CMK (cell line): ENCODE measurements at places on chromosomes 16 and 17.

- no peak for DNase-seq
Observed at GRCh38 chr16:1493746-1494094, 560 bp downstream of the TELO2 start.

- DNase-seq, result no peak
Observed at GRCh38 chr16:86740298-86740697, 161.9 kb downstream of the FOXL1 start.

DNA sequence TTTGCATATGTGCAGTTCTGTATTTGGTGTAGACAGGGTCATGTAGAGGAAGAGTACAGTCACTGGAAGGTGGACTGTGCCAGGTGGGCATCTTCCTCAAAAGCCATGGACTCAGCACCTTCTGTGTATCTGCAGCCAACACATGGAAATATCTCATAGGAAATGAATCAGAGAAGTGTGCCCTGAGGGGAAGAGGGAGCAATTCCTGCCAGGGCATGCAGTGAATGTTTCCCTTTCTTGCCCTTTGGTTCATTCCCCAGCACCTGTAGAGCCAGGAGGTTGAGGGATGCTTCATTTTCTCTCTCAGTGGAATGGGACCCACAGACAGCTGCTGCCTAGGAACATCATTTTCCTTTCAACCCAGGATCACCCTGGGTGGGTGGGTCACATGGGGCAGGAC is 146.1 kb upstream of the HSBP1 start:
- no peak for DNase-seq

- DNase-seq, result no peak
Observed at GRCh38 chr17:31412511-31412910, 21.0 kb downstream of the RAB11FIP4 start.

GRCh38 chr16:85861095-85861825 is 37.7 kb upstream of the IRF8 start:
- DNase-seq, result no peak

DNA sequence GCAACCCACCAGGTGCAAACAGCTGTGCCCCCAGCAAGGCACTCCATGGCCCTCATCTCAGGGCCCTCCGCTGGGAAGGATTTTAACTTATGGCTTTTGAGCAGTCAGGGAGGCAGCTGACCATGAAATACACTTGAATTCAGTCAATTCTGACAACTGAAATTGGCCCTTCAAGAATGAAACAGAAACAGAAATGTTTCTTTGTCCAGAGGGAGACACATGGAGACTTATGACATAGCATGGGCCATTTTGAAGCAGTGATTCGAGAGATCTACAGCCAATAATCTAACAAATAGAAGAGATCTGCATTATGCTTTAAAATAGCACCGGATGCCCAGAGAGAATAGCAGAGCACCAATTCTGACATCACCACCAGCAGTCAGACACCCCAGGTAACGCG is 7.5 kb downstream of the CACNG1 start:
- DNase-seq, result no peak

DNA sequence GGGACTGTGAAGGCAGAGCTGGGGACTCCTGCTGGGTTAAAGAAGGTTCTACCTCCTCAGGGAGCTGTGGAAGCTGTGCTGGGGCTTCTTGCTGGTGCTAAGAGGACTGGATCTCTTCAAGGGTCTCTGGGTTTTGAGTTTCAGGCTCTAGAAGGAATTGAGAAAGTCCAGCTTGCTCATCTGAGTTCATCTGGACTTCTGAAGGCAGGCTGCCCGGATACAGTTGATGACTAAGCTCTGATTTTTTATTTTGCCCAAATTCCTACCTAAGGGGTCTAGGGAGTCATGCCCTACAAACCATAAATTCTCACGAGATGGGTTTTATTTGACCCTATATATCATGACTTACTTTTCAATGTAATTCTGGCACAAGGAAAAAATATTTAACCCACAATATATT is 46.8 kb upstream of the TMEM97 start:
- DNase-seq, result no peak

DNA sequence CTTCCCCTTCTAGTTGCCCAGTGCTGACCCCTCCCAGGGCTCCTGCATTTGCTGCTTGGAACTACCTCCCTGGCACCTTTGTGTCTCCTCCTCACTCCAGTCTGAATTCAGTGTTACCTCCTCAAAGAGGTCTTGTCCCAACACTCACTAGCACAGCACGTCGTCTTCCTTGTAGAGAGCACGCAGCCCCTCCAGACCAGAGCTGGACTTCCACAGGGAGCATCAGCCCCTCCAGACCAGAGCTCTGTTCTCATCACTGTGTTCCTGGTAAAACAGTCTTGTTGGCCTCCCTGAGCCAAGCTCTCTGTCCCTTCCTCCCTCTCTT is 27.8 kb upstream of the MGAT5B start:
- no peak for DNase-seq

- no peak for DNase-seq
Observed at GRCh38 chr17:76736349-76737081, 616 bp downstream of the SRSF2 start.

GRCh38 chr16:88971371-88972097 is 5.5 kb downstream of the CBFA2T3 start:
- DNase-seq, result no peak

DNA sequence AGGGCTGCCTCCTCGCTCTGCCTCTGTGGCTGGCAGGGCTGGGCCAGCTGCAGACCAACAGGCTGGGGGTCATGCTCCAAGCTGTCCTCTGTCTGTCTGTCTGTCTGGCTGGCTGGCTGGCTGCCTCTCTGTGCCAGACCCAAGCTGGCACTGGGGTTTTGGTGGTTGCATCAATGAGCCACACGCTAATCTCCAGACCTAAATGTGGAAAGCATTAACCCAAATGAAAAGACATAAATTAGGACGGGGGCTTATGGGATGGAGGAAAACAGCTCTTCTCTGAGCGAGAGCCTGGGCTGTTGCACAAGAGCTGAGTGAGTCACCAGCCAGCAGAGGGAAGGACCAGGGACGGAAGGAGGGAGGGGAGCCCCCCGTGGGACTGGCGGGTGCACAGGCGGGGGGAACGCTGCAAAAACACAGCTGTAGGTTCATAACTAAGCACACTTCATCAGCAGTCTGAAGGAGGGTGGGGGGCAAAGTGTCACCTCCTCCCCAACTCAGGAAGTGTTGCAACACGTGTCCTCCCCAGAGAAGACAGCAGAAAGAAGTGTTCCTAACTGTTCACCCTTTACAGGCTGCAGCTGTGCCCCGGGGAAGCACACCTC is 83.4 kb downstream of the GAS7 start:
- DNase-seq, result no peak

DNA sequence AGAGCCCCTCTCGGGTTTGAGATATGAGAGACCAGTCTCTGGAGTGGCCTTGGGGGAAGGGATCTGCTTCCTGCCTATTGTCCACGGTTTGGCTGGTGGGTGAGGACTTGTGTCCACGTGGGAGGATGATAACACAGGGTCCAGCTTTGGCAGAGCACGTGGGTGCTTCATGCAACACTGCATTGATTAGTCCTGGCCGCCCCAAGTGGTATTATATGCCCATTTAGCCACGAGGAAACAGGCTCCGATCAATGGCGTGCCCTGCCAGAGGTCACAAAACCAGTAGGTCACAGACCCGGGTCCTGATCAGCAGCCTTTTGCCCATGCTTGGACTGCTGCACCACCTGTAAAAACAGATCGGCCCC is 141.6 kb downstream of the RGS9 start:
- no peak for DNase-seq

- DNase-seq, result no peak
Observed at GRCh38 chr17:11682646-11683045, 84.4 kb downstream of the DNAH9 start.

DNA sequence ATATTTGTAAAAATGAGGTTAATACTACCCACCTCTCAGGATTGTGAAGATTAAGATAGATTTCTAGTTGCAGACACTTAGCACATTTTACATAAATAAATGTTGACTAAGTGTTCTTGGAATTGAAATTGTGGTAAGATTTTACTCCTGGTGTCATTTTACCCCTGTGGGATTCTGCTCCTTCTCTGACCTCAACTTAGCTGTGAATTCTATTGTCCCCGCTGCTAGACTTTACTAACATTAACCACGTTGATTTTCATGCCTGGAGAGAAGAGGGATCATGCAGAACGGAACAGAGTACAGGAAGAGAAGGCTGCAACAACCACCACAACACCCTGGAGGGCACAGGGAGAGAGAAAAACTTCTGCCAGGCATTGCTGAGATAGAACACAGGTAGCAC is 2.1 kb upstream of the TOM1L1 start:
- no peak for DNase-seq

DNA sequence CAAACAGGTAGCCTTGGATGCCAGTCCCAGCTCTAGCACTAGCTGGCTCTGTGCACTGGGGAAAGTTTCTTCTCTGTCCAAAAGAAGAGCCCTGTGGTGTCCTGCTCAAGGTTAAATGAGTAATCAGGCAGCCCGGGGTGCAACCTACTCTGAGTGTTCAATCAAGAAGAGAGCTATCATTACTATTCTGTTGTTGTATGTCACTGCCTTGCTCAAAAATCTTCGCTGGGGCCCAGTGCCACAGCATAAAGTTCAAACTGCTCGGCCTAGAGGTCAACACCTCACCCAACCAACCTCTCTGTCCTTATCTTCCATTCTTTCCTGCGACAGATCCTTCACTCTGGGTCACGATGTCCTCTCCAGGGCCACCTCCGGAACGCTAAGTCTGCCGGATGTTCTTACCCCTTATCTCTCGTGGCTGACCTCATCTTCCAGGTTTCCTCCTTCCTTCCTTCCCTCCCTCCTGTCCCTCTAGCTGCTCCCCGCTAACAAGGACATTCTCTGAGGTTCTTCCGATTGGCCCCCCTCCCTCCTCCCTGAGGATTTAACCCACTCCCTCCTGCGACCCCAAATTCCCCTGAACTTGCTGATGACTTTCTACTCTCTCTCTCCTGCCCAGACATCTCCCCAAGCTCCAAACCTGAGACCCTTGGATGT is 4.4 kb downstream of the FDXR start:
- DNase-seq, result peak; percentile 72

DNA sequence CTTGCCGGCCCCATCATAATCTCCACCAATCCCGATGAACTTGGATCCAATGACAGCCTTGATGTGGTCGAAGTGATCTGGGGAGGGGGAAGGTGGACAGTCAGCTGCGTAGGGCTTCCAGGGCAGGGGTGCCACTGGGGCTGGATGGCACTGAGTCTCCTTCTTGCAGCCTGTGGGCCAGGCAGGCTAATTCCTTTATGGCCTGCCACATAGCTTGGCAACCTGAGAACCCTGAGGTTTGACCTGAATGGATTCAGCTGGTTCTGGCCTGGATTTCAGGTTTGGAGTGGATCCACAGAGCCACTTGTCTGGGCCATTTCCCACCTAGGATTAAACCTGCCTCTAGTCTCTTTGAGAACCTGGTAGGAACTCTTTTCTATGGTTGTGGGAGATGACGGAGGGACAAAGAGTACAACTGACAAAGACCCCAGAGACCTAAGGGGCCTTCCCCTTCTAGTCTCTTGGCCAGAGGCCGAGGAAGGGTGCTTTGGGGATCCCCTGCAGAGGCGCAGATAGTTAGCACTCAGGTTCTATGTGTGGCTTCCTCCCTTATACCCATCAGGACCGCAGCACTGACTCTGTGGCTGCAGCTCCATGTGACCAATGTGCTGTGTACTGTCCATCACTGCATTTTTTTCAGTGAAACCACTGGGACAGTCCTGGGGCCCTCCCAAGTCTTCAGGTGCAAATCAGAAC is 9.2 kb upstream of the DPEP3 start:
- no peak for DNase-seq

- DNase-seq, result no peak
Observed at GRCh38 chr16:11805556-11805955, 8.5 kb upstream of the ZC3H7A start.

DNA sequence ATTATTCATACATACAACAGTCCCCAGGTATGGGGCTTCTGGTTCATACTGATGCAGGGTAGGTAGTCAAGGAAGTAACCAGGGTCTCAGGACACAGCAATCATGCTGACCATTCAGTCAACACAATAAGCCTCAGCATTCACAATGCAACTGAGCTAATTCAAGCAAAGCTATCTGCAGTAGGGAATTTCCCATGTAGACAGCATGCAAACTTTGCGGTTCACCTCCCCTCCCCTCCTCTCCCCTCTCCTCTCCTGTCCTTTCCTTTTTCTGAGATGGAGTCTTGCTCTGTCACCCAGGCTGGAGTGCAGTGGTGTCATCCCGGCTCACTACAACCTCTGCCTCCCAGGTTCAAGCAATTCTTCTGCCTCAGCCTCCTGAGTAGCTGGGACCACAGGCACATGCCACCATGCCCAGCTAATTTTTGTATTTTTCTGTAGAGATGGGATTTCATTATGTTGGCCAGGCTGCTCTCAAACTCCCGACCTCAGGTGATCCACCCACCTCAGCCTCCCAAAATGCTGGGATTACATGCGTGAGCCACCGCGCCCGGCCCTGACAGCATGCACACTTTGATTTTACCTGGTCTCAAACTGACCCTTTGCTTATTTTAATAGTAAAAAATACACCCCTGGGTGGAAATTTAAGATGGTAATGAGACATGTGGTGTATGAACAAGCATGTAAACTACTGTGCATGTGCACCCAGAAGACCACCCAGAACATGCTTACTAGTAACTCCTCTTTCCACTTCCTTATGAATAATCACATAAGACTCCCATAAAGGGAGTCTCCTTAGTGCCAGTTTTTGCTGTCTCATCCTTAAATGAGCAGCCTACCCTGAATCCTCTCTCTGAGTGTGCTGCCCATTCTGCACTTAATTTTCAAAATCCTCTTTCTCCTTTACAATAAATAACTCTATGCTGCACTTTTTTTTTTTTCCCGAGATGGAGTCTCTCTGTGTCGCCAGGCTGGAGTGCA is 9.3 kb upstream of the RNF135 start:
- no peak for DNase-seq

GRCh38 chr16:47884116-47884725 is 271.6 kb downstream of the ABCC12 start:
- no peak for DNase-seq

DNA sequence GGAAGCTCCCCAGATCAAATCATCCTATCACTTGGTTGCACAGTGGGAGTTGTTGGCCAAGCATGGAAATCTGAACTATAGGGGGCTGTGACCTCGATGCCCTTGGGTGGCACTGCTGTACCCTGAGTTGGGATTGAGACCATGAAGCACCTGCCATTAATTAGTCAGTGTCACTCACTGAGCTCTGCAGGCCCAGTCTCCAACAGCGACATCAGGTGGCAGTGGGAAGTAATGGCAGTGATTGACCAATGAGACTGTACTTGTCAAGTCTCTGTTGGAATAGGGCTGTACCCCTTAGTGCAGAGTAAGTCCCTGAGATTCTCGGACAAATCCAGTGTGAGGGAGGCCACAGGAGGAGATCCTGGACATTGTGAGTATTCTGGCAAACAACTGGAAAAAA is 118.0 kb upstream of the RPL38 start:
- DNase-seq, result no peak

- DNase-seq, result no peak
Observed at GRCh38 chr17:47277921-47278320, 24.3 kb downstream of the ITGB3 start.
